CD4-positive, CD25-positive, alpha-beta regulatory T cell (primary cell): ENCODE measurements at places on chromosomes 11 and 22. TPM values are rescaled to one million over a fixed set of nuclear protein-coding genes. Genes with fewer than 3 reads are reported as not detected.

The CDC42EP2 gene
- polyA plus RNA-seq: not detected

The GLYAT gene
- not detected for polyA plus RNA-seq

The RAB36 gene
- 0.42 TPM for polyA plus RNA-seq

The CENPM gene
- 67.3 TPM for polyA plus RNA-seq

The KBTBD4 gene
- polyA plus RNA-seq: 54.4 TPM

The OR4D5 gene
- polyA plus RNA-seq: not detected

GRCh38 chr11:17605651-17606122 lies 58.6 kb downstream of the OTOG start:
- no peak for DNase-seq

DNA sequence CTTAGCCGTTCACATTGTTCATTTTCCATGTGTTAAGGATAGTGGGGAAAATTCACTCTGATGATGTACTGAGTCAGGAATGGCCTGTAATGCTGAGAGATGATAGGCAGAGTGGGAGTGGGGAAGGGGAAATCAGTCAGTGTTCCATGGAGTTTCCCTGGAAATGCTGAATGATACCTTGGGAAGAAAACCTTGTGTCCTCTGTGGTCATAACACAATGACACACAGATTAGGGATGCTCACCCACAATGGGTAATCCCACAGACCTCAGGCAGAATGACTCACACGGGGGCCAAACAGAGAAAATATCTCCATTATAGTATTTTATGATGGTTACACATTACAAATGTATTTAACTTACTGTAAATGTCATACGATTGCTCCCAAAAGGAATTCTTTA lies 118.0 kb downstream of the SNX19 start:
- DNase-seq: no peak

DNA sequence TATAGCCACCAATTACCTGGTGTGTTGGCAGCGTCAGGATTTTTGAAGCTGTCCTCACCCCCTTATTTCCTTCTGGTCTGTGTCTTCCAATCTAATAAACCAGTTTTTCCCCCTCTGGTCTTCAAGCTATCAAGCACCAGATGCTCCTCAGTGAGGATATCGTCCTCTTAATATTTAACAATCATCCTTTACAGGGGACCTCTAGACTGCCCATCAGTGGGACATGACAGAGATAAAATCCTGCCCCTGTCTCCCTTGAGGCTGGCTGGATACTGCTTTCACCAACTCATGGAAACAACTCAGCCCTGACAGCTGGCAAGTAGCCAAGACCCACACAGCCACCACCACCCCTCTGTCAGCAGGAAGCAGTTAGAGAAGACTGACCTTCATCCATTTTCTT lies 421.0 kb upstream of the API5 start:
- DNase-seq: no peak

GRCh38 chr11:102780491-102780918 lies at the start of gene MMP10:
MMP10 (minus strand) TSS chr11:102780628; CDS start chr11:102780591, 37 bp downstream.
- no peak for DNase-seq

DNA sequence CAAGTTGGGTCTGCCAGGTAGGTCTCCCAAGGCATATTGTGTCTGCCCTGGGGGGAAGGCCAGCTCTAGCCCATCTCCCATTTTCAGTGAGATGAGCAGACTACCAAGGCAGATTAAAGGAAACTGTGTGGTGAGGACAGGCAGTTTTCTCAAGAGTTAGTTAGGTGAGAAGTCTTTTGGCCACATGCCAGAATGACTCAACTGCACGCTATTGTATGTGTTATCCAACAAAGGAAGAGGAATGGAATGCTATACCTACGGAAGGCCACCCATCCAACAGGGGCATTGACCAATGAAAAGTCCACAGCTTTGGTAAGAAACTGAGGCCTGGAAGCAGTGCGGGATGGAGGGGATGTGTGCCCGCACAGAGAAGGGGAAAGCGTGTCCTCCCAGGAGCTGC lies 941.7 kb downstream of the NTM start:
- DNase-seq: no peak

GRCh38 chr11:9957072-9957471 lies 293.2 kb downstream of the SWAP70 start:
- no peak for DNase-seq

GRCh38 chr11:95102733-95103132 lies 13.1 kb downstream of the ENDOD1 start:
- DNase-seq: no peak

DNA sequence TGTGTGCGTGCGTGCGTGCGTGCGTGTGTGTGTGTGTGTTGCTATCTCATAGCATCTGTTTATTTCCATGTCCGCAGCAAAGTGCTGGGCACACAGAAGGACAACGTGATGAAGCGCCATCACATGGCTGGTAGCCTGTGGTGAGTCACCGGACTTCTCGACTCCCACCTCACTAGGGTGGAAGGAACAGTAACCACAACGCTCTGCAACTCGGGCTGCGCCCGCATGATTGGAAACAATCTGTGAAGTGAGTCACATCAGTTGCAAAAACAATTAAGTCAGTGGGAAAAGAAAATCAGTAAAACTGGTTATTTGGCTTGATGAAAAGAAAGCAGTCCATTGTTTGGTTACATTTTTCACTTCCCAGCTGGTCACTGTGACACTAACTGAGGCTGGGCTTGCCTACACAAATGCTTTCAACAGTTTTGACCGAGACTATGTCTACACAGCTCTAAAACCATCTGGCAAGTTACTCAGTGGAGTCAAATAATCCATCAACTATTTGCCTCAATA lies 437.3 kb upstream of the CADM1 start:
- no peak for DNase-seq

DNA sequence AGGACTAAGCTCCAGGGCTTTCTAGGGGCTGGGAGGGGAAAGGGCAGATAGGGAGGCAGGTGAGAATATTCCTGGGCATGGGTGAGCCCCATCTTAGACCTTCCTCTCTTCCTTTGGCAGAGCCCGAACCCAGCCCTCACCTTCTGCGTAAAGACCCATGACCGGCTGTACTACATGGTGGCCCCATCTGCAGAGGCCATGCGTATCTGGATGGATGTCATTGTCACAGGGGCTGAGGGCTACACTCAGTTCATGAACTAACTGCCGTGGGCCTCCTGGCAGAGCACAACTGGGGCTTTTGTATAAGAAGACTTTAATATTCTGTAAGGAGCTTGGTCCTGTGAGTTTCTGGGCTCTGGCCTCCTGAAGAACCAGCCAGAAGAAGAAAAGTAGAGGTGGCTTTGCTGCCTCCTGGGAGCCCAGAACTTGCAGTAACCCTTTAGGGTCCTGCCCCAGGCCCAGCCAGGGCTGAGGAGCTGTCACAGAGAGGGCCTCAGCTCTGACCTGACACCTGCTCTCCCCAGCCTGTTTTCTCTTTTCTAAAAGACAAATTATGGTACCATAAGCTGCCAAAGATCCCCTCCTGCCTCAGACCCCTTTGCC lies 22.8 kb downstream of the TREH start:
- no peak for DNase-seq

DNA sequence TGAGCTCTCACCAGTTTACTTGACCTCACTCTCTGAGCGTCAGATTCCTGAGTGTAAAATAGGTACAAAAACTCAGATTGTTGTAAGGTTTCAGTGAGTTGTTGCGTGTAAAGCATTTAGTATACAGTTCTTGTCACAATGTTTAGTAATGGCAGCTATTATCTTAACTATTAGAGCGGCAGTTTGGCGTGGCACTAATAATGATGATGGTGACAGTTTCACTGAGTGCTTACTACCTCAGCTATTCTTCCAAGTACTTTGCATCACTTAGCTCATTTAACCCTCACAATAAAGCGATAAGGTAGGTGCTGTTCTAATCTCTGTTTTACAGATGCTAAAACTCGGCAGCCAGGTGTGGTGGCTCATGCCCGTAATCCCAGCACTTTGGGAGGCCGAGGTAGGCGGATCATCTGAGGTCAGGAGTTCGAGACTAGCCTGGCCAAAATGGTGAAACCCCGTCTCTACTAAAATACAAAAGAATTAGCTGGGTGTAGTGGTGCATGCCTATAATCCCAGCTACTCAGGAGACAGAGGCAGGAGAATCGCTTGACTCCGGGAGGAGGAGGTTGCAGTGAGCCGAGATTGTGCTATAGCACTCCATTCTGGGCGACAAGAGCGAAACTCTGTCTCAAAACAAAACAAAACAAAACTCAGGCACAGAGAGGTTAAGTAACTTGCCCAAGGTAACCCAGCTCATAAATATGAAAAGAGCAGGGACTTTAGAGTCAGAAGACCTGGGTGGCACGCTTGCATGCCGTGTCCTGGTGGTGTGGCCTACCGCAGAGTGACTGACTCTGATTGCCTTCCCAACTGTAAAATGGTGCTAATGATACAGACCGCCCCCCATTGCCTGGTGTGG lies 76.2 kb downstream of the PTPRJ start:
- DNase-seq: no peak

DNA sequence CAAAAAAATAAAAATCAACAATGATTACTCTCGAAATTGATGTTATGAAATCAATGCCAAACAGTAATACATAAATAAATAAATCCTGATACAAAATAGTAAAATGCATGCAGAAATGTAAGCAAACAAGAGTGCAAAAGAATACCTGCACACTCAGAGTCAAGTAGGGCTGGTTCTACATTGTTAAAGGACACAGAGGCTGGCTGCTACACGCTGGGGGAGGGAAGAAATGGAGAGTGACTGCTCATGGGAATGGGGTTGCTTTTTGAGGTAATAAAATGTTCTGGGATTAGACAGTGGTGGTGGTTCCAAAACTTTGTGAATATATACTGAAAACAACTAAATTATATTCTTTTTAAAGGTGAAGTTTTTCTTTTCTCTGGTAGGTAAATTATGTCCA lies 32.1 kb downstream of the MAPK1 start:
- DNase-seq: no peak

- no peak for DNase-seq
Observed at GRCh38 chr22:42635531-42635930, 4.9 kb downstream of the ATP5MGL start.

DNA sequence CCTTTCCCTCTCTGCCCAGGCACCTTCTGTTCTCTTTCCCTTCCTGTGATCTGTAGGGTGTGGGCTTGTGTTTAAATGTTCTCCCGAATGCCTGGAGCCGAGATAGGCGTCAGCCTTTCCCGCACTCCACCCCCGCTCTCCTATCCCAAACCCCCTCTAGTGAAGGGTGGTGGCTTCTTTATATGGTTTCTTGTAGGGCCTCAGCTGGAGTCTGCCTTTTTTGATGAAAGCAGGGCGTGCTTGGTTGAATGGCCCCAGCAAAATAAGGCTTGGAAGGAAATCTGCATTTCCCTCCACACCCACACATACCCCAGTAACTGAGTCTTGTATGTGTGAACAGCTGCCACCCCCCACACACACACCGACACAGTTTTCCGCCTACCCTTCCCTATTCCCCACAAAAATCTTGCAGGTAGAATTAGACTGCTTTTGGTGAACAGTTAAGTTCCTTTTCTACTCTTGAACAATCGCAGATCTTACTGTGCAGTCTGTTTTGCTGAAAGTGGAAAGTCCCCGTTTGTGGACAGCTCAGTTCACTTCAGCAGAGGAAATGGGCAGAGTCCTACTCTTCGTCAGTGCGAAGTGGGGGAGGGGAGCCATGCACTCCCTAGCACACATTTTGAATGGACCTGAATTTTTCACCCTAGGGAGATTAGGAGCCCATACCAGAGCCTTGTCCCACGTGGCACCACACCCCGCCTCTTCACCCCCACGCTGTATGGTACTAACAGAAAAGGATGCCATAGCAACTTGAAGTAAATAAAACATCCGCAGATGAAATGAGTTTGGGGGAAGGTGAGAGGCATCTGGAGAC lies 25.5 kb upstream of the GRK2 start:
- peak; percentile 86 for DNase-seq

GRCh38 chr22:37260901-37261336 lies 16.9 kb upstream of the RAC2 start:
- peak; percentile 51 for DNase-seq

- DNase-seq: no peak
Observed at GRCh38 chr22:45033136-45033535, 23.3 kb upstream of the PHF21B start.
